ENCODE measurements at places on chromosomes 16 and 17. TPM values are rescaled to one million over a fixed set of nuclear protein-coding genes. Genes with fewer than 3 reads are reported as not detected.

DNA sequence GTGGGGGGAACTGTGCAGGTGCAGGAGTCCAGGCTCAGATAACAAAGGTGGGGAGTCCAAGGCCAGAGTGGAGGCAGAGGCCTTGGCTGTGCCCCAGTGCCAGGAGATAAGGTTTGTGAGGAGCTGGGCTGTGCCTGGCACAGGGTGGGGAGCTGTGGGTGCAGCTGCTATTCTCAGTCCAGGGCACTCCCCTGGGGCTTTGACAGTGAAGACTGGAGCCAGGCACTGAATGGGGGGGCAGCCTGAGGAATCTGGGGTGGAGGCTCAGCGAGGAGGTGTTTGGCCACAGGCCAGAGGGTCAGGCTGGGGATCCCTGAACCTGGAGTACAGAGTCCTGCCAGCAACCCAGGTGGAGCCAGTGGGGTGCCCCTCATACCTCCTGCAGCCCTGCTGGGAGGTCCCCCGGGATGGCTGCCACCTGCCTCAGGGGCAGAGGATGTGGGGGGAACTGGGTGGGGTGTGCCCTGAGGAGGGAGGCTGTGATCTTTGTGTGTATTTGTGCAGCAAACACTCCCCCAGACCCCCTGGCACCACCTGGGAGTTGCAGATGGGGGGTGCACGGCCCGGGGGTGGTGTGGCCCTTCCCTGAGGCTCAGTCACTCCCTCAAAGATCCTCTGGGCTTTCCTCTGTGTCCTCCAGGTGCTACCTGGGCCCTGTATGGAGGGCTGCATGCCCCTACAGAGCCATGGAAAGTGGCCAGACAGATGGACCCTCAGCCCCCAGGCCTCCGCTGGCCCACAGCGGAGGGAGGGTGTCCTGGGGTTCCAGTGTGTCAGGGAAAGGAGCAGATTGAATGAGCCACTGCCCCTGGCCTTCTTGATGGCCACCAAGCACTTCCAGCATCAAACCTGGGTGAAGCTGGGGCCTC lies 44.5 kb upstream of the SMPD3 start:
- no peak for DNase-seq

GRCh38 chr16:82755570-82756282 lies 129.0 kb downstream of the CDH13 start:
- peak; percentile 5 for DNase-seq

DNA sequence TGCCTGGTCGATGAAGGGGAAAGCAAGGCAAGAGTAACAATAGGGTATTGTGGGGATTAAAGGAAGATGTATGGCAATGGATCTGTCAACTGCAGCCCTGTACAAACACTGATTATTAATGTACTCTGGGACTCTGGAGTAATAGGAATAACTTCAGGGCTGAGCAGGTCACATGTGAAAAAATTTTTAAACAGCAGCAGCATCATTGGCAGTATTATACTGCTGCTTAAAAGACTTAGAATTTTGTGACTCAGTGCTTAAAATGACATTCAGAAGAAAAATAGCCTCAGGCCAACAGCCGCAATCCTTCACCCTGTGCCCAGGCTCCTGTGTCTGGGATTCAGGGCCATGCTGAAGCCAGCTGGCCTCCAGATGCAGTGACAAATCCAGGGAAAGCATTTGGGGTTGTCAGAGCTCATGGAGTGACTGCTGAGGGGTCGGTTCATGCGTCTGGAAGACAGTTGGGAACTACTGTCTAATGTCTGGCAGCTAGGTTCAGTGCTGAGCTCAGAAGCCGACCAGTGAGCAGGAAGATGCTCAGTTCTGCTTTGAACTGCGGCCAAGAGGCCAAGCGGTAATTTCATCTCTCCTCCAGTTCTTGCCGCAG lies 22.2 kb downstream of the TEX2 start:
- DNase-seq: peak; percentile 38

DNA sequence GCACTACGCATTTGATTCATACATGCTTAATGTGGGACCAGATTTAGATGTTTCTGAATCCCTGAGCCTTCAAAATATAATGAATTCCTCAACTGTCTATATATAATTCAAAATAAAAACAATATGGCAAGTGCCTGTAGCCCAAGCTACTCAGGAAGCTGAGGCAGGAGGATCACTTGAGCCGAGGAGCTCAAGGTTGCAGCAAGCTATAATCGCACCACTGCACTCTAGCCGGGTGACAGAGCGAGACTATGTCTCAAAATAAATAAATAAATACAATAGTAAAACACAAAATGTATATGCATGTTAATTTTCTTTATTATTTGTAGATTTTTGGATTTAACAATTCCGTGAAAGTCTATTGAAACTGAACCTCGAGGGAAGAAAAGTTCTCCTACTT lies 50.6 kb upstream of the IRX6 start:
- no peak for DNase-seq

GRCh38 chr17:78510141-78511075 lies 66.8 kb downstream of the DNAH17 start:
- no peak for DNase-seq

GRCh38 chr17:78185981-78186691 lies 716 bp downstream of the TK1 start:
- peak; percentile 47 for DNase-seq

DNA sequence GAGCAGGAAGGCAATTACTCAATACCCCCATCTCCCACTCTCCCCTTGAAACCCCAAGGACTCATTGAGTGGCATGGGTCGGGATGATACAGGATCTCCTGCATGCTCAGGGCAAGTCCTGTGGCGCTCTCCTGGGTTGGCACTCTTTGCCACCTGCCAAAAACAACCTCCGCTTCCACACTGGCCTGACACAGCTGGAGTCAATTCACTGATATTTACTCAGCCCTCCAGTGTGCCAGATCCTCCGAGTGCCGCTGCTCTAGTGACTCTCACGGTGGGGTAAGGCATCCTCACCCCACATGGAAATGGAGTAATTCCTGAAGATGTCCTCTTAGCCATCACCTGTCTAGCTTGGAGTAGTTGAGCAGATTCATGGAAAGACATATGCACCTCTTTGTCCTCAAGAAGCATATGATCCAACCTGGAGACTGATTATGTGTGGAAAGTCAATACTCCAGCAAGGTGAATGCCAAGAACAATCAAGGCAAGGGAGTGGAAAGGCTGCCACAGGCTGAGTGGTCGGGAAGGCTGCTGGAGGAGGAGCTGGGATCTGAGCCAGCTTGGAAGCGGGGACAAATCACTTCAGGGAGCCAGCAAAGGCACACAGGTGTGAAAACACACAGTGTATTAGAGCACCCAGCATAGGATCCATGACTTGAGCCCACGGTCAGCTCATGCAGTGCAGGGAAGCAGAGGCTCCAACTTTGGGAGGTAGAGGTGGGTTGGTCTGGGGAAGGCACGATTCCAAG lies 12.6 kb upstream of the GOSR2 start:
- DNase-seq: no peak

DNA sequence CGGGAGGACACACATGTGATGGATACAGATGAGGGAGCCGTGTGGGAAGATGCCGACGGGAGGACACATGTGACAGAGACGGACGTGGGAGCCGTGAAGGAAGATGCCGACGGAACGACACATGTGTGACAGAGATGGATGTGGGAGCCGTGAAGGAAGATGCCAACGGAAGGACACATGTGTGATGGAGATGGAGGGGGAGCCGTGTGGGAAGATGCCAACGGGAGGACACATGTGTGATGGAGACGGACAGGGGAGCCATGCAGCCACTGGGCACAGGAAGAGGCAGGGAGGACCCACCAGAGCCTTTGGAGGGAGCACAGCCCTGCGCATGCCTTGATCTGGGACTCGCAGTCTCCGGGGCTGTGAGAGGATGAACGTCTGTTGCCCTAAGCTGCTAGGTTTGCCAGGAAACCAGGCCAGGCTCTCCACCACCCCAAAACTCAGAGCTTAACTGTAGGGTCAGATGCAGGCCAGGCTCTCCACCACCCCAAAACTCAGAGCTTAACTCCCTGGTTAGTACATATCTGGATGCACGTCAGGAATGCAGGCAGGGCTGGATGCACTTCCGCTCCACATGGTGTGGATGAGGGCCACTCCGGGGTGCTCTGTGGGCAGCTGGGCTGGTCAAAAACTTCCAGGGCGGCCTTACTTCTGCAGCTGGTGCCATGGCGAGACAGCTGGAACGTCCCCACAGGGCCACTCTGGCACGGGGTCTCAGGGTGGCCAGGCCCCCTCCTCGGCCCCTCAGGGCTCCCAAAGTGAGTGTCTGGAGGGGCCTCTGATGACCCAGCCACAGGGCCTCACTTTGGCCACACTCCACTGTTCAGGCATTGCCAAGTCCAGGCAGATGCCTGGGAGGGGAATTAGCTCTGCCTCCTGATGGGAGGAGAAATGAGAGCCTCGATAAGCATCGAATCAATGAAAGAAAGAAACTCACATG lies 47.7 kb upstream of the ZNF469 start:
- DNase-seq: no peak

DNA sequence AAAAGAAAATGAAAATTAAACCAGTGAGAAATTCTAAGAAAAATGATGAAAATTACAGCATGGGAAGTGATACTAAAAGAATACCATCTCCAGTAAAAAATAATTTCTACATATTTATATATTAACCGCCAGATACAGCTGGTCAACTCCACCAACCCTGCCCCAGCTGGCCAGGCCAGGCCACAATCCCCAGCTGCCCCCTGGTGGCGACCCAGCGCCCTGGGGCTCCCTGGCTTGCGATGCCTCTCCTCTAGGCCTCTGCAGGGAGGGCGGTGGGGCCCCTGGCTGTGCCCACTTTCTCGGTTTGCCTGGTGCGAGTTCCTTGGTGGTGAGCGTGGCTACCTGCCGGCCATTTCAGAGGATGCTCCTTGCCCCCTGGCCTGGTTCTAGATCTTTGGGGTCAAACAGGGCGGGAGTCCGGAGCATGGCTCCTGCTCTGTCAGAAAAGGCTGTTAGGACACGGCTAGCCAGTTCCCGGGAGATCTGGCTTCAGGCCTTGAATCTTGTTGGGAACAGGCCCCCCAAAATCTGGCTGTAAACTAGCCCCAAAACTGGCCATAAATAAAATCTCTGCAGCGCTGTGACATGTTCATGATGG lies 14.5 kb downstream of the GLIS2 start:
- DNase-seq: peak; percentile 69

- DNase-seq: no peak
Observed at GRCh38 chr17:81044764-81045589, 10.0 kb downstream of the BAIAP2 start.

GRCh38 chr16:65489531-65490023 lies 367.7 kb upstream of the CDH11 start:
- DNase-seq: no peak

WNT9B gene
- total RNA-seq: not detected

UMOD gene
- total RNA-seq: not detected

KRTAP17-1 gene
- total RNA-seq: not detected

GRCh38 chr17:81821603-81822311 lies 11.3 kb downstream of the MCRIP1 start:
- peak; percentile 95 for DNase-seq

KRTAP9-8 gene
- total RNA-seq: not detected

DNA sequence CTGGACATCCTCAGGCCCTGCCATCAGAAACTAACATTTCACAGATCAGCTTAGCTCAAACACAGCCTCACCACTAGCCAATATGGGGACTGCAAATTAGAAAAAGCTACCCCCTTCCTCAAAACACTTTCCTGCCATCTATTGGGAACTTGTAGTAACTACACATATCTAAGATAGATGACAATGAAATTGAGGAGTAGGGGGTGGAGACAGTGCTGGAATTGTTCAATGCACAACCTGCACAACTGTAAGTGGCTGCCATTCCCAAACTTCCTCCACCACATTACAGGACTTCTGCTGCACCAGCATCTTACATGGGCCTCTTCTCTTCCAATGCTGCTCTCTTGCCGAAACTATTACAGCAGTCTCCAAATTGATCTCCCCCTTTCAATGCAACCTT lies 21.9 kb downstream of the AIPL1 start:
- peak; percentile 79 for DNase-seq

AOC3 gene
- total RNA-seq: not detected

DNA sequence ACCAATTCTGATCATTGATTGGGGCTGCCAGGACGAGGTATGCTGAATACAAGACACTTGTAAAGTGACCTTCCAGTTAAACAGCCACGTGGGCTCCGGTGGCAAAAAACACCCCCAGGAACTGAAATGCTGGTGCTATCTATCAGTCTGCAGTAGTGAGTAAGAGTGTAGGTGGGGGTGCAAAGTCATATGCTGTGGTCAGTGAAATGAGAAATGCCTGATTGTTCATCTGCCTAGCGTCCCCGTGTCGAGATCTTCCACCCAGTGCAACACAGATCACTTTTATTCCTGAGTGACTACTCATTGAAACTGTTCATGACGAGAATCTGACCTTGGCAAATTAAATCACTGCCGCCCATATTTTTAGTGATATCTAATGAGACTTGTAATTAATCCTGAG lies 806.5 kb upstream of the GOT2 start:
- DNase-seq: no peak

DNA sequence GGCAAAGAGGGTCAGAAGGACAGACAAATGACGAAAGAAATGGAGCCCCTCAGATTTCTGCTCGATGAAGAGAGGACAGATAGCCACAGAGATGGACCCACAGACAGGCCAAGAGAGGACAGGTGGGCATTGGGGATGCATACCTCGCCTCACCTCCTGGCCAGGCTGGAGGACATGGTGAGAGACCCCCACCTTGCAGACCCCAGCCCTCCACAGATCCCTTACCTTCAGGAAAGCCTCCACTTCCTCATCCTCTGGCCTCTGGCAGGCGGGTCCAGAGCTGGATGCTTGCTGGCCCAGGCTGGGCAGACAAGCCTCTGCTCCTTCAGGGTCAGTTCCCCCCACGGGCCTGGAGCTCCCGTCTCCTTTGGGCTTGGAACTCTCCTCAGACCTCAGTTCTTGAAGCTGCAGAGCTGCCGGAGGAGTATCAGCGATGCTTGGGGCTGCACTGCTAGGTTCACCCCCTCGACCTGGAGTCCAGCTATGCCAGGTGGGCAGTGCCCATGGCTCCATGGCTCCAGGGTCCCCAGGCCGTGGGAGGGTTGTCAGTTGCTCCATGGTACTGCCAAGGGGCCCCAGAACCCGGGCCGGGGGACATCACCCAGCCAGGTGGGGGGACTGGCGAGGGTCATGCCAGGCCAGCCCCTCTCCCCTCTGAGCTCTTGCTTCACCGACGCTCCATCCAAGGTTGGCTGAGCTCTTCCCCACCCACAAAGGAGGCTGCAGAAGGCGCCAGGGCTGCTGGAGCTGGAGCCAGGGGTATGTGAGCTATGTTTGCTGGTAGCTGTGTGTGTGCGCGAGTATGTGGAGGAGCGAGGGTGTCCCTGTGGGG lies 1.0 kb downstream of the TSPOAP1 start:
- DNase-seq: no peak

GRCh38 chr16:86347916-86348555 lies 162.3 kb upstream of the FOXF1 start:
- no peak for DNase-seq

GRCh38 chr17:9958586-9959281 lies 53.7 kb upstream of the RCVRN start:
- no peak for DNase-seq

NPIPA5 gene
- 0.32 TPM for total RNA-seq

- no peak for DNase-seq
Observed at GRCh38 chr16:79042886-79043285, 557.7 kb downstream of the MAF start.

PRM2 gene
- total RNA-seq: not detected

KRTAP3-1 gene
- total RNA-seq: not detected
